ENCODE measurements at places on chromosomes 5 and 9.

GRCh38 chr9:127531676-127532075 lies 80.4 kb downstream of the LRSAM1 start:
- DNase-seq = no peak

GRCh38 chr5:112221128-112221527 lies 197.9 kb downstream of the EPB41L4A start:
- no peak for DNase-seq

DNA sequence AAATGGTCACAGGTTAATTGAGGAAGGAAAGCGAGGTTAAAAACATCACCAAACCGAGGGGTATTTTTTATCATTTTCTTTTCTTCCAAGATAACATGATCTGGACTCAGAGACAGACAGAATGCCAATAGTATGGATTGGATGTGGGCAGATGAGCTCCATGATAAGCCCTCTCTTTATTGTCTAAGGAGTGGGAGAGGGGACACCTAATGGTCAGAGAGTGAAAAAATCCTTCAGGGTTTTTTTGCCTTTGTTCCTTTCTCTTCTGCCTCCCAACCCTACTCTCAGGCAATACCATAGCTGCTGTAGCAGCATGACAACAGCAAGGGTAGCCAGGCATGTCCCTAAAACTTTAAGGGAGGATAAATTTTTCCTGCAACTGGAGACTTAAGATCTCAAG lies 94.7 kb downstream of the DIRAS2 start:
- DNase-seq = no peak

GRCh38 chr9:106930477-106930876 lies 67.5 kb downstream of the ZNF462 start:
- DNase-seq = no peak

- DNase-seq = no peak
Measured at GRCh38 chr5:130279386-130279785, 375.1 kb downstream of the CHSY3 start.

DNA sequence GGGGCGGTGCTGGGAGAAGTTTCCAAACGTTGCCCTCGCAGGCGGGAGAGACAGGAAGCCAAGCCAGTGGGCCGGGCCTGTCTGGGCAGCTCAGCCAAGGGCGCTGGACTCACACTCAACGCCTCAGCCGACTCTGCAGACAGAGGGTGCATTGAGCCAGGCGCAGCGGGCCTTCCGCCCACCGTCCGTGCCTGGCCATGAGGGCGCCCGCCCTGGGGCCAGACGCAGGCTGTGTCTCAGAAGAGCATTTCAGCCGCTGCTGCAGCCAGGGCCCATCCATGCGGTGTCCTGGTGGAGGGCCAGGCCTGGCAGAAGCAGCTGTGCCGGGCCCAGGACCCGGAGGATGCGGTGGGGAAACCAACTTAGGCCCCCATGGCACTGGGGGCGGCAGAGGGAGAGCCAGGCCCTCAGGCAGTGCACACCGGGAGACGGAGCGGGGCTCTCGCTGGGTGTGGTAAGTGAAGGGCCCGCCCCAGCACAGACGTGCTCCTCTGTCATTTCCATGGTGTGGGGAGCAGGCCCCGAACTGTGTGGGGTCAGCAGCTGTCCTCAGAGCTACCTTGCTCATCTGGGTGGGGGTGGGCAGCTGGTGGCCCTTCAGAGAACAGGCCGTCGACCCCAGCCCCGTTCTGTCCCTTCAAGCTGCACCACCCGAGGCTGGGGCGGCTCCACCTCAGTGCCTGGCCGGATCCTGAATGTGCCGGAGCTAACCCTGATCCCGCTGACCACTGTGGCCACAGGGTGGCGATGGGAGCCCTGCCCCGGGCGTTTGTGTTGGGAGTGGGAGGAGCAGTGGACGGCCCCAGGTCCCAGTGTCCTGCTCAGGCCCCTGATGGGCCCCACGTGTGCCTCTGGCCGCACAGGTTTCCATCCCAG lies 18.0 kb downstream of the DNLZ start:
- DNase-seq = no peak

DNA sequence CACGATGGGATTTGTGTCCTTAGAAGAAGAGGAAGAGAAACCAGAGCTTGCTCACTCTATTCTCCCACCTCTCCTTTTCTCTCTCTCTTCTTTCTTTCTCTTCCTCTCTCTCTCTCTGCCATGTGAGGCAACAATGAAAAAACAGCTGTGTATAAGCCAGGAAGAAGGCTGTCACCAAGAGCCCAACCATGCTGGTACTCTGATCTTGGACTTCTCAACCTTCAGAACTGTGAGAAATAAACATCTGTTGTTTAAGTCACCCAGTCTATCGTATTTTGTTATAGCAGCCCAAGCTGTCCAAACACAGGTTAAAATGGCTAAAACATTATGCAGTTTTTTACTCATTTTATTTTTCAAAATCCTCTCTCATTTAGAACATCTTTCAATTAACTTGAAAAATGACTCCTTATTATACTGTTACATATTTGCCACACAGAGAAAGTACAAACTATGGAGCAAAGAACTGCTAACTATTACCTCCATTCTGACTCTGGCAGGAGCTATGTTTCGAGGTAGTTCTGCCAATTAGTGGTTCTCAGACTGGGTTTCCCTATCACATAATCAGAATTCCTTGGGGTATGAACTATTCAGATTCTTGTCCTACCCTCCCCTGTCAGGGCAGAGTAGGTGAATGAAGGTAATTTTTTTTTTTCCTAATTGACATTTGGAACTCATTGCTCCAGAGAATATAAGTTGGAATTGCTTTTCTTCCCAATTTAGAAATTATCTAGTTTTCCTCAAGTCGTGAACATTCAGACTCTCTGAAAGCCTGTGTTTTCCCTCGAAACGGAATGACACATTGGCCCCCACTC lies 434.6 kb downstream of the ENC1 start:
- DNase-seq = no peak

DNA sequence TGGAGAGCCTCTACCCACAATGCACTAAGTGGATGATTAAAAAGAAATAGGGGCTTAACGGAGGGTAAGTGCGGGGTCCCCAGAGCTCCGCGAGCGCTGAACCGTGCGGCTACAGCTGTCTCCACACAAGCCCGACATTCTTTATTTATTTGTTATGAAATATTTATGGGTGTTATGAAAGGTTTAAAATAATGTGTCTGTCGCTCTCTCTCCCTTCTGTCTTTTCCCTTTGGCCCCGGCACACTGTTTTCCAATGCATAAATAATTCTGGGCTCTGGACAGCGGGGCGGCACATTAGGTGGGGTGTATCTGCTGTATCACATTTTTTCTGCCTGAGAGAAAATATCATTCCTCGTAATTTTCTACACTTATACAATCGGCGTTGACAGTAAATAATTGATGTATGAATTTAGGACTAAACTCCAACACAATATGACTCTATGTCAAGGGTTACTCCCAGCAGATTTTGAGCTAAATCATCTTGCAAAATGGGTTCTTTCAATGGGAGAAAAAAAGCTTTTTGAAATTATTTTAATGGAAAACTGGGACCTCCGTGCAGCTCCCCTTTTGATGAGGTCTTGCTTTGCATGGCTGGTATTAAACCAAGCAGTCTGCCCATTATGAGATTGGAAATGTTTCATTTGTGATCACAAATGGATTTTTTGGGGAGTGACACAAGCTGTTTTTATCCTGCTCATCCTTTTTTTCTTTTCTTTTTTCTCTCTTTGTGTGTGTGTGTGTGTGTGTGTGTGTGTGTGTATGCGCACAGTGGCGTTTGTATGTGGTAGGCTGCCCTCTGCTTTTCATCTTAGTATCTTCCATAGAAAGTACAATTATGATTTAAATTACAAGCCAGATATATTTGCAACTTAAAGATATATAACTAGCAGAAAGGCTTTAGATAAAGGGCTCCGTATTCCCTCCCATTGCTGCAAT lies 370.6 kb upstream of the IRX4 start:
- DNase-seq = no peak

- DNase-seq = no peak
Measured at GRCh38 chr9:128898845-128899565, 17.1 kb downstream of the LRRC8A start.

- no peak for DNase-seq
Measured at GRCh38 chr5:92715946-92716520, 865.0 kb downstream of the NR2F1-AS1 start.

DNA sequence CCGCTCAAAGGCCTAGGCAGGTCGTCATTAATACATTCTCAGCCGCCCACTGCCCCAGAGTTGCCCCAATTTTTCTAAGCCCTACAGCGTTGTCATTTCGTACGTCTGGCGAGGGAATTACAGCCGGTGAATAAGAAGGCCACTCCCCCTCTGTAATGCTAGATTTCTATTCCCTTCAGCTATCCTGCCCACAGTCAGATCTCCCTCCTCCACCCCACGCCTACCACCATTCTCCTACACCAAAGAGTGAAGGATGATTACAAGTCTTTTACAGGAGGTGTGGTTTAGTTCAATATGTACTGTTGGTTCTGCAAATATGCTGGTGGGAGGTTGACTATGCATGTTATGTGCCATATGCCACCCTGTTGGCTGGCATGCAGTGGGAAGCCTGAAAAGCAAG lies 83.7 kb upstream of the SMIM15 start:
- DNase-seq = no peak

- no peak for DNase-seq
Measured at GRCh38 chr9:87615547-87616148, 110.3 kb upstream of the CTSL start.

DNA sequence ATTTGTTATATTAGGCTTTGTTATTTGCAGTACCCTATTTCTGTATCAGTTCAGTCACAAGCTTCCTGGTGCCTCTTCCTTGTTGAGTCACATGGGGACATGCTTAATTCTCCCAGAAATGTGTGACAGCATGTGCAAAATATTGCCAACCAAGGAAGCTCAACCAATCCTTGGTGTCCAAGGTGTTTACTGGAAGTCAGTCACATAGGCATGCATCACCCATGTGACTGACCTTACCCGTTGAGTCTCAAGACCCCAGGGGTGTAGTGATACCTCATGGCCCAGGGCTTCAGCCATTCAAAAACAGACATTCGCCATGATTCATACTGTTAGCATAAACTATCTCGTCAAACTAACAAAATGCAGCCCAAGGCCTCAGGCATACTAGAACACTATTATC lies 9.3 kb upstream of the ANKDD1B start:
- no peak for DNase-seq

- DNase-seq = no peak
Measured at GRCh38 chr5:53265043-53265442, 155.5 kb upstream of the MOCS2 start.

DNA sequence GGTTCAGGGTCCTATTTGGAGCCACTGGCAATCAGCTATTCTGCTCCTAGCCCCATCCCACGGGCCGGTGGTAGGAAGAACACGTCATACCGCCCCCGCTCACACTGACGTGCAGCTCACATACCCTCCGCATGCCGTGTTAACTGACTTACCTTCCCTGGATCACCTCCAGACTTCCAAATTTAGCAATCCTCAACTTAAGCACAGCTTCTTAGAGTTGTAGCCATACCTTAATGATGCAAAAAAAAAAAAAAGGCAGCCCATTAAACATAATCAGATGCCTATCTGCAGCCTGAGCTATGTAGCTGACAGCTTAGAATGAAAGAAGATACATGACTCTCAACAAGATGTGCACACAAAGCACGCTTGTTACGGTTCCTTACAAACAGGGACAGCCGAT lies 93.0 kb downstream of the IRX2 start:
- no peak for DNase-seq

DNA sequence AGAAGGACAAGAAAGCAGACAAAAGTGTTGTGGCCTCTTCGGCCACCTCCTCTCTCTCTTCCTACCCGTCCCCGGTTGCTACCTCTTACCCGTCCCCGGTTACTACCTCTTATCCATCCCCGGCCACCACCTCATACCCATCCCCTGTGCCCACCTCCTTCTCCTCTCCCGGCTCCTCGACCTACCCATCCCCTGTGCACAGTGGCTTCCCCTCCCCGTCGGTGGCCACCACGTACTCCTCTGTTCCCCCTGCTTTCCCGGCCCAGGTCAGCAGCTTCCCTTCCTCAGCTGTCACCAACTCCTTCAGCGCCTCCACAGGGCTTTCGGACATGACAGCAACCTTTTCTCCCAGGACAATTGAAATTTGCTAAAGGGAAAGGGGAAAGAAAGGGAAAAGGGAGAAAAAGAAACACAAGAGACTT lies 2.4 kb downstream of the EGR1 start:
- DNase-seq = peak; percentile 57

DNA sequence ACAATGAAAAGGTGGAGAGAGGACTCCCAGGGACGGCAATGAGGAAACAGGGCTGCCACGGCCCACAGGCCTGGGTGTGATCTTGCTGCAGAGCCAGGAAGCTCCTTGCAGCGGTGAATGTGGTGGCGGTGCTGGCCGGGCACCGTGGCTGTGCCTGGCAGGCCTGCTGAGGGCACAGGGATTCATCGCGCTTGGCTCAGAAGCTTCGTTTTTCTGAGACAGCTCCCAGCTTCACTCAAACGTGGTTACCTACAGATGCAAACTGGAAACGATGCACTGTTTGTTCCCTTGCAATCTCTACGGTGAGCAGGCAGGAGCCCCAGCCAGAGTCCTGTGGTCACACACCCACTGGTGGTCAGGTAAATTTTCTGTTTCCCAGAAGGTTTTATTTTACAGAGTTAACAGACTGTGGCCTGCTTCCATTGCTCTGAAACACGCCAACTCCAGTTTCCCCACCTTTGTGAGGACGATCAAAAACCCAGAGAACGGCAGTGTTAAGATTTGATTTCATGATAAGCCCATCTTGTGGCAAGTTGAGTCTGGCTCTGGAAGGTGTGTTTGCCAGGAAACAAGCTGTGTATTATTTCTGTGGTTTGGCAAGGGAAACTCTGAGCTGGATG lies 183.9 kb downstream of the AUH start:
- DNase-seq = no peak

DNA sequence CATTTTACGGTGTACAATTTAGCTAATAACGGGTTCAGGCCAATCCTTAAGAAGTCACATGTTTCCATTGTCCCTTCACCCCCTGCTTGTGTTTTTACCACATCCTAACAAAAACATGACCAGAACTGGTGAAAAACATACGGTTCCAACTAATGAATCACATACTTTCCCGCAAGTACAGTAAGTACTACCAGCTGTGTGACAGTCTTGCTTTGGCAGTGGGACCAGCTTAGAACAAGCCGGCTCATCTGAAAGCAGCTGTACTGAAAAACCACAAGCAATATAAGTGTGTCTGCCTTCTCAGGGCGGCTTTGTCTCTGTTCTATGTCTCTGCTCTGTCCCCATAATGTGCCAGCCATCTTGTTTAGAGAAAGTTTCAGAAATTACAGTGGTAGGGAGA lies 242.5 kb downstream of the BNC2 start:
- DNase-seq = no peak

DNA sequence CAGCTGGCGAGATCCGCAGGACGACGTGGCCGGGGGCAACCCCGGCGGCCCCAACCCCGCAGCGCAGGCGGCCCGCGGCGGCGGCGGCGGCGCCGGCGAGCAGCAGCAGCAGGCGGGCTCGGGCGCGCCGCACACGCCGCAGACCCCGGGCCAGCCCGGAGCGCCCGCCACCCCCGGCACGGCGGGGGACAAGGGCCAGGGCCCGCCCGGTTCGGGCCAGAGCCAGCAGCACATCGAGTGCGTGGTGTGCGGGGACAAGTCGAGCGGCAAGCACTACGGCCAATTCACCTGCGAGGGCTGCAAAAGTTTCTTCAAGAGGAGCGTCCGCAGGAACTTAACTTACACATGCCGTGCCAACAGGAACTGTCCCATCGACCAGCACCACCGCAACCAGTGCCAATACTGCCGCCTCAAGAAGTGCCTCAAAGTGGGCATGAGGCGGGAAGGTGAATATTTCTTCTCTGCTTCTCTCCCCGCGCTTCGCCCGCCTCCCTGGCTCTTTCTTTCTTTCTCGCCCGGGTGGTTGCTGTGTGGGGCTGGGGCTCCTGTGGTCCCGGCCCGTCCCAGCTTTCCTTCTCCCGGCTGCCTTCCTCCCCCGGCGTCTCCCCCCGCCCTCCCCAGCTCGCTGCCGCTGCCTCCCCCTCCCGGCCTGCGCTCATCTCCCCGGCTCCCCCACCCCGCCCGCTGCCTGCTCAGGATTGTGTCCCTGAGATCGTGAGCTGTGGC lies 2.2 kb downstream of the NR2F1 start:
- no peak for DNase-seq

Measured in stimulated activated CD4-positive, alpha-beta T cell treated with anti-CD3 and anti-CD28 coated beads, Interleukin-1b, Interleukin-23, amount 100 ng/mL, for 1 hour (primary cell).